Left colon (tissue), 2 donors: ENCODE measurements at places on chromosomes 3 and 15.

DNA sequence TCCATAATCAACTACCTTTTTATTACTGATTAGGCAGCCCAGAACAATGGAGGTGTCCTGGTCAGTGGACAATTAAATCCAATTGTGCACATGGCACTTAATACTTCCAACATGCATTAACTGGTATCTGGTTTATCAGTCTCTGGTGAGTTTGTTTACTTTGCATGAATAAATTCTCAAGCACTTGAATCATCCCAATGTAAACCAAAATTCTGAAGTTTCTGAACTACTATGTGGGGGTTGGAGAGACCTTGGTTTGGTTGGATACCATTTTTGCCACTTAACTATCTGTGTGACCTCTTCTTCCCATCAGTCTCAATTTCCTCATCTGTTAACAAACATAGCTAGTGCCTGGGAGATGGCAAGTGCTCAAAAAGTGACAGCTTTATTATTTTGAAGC is 70.5 kb upstream of the MAP4 start:
- DNase-seq: no peak

- DNase-seq: peak; percentile 22
Observed at GRCh38 chr3:30752970-30753369, 141.5 kb downstream of the GADL1 start.

GRCh38 chr3:64266065-64266931 is 41.0 kb upstream of the PRICKLE2 start:
- DNase-seq: no peak

DNA sequence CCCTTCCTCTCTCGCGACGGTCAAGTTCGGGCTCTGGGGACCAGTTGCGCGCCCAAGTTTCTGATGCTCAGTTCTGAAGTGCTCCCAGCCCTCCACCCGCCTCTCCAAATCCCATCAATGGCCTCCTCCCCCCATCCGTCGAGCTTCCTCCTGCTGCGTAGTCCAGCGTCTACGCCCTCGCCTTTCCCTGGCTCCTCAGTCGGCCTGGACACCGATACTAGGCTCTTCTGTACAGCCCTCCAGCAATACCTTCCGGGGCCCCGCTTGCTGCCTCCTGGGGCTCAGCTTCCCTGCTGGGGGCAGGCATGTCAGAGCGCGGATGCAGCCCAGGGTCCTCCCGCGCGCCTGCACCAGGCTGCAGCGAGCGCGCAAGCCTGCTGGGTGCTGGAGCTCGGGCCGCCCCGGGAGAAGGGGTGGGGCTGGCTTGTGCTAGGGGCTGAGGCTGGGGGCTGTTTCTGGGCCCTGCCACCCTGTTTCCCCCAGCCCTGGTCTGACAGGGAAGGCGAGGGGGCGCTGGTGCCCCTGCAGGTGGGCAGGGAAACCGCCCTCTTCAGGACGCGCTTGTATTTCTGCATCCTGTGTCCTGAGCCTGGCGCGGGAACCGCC is 353.3 kb upstream of the SUCLG2 start:
- DNase-seq: peak; percentile 6

DNA sequence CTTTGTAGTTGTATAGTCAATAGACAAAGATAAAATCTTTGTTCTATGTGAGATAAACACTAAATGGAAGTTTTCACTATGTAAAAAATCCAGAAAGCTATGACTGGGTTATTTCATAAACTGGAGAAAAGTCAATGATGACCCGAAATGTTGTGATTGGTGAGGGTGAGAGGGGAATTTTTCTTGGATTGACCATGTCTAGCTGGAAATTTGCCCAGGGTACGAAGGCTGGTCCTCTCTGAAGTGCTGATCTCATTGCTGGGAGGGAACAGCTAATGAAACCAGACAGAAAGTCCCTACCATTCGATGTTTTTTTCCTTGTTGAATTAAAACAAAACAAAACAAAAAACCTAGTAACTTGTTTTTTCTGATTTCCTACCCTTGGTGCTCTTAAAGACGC is 14.3 kb downstream of the TPRG1 start:
- no peak for DNase-seq

- DNase-seq: no peak
Observed at GRCh38 chr3:128549283-128550112, 56.5 kb upstream of the GATA2 start.

DNA sequence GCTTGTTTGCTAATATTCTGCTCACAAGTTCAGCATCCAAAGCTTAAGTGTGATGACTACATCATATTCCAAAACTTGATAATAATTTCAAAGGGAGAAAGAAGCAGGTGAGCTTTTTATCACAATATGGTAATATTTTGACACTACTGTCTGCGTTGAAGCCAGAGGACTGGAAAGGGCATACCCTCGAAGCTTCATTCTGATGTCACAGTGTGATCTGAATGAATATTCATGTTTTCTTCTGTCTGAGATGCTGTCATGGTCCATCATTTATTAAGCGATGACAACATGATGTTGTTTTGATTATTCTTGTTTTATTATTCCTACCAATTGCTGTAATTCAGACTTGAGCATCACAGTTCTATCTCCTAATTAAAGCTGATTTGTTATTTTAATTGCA is 625.4 kb downstream of the ZPLD1 start:
- DNase-seq: no peak

- no peak for DNase-seq
Observed at GRCh38 chr15:35867356-35867755, 321.4 kb upstream of the DPH6 start.

DNA sequence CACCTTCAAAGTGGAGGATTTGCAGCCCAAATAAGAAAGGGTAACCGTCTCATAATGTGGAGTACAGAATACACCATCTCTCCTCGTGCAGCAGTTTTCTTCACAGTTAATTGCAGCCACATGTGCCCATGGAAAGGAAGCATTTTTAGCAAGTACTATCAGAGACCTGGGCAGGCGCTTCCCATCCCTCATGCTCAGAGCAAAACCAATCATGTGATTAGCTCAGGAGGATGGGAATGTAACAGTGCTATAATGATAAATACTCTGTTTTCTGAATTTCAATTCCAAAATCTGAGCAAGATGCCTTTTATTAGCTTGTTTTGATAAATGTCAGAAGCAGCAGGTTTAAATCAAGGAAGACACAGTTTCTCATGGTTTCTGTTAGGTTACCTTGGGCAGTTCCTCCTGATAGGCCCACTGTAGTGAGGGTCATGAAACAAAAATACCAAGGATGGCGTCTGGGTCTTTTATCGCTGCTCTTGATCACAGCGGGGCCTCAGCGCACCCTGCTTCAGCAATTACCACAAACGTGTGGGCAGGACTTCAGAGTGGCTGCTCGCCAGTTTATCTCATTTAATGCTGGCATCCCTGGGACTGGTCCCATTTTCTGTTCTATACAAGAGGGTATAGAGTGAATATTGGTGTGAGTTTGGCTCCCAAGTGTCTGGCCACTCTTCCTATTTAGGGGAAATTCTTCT is 92.6 kb upstream of the VGLL4 start:
- no peak for DNase-seq

DNA sequence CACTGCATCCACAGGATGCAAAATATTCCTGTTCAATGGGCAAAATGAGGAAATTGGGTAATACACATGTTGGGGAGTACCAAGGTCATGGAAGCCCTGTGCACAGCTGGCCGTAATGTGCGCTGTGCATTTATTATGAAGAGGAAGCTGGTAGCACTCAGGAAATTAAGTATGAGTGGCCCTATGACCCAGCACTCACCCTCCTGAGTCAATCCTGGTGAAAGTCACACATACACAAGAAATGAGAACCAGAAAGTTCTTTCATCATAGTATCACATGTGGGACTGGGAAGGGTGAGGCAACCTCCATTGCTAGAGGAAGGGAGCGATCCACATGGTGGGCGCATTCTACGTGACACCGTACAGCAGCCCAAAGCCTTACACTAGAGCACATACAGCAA is 11.4 kb upstream of the PRR20G start:
- DNase-seq: no peak

- no peak for DNase-seq
Observed at GRCh38 chr3:72240531-72240930, 455.6 kb upstream of the PROK2 start.

DNA sequence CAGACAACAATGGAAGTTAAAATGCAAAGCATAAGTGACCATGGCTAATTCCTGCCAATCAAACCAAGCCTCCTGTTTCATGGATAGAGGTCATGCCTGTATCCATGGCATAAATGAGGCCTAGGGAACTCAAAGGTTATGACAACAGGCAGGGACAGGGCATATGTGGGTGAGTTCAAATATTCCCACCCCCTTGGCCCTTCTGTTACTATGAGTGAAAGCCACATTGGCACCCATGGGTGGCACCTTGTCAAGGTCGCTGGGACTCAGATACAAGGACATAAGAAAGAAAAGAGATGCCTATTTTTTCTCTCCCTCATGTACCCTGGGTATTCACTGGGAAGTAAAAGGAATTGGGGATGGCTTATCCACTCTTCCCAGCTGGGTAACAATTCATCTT is 25.3 kb upstream of the TMEM45A start:
- no peak for DNase-seq

GRCh38 chr3:179942553-179943075 is 94.1 kb downstream of the PEX5L start:
- DNase-seq: no peak

DNA sequence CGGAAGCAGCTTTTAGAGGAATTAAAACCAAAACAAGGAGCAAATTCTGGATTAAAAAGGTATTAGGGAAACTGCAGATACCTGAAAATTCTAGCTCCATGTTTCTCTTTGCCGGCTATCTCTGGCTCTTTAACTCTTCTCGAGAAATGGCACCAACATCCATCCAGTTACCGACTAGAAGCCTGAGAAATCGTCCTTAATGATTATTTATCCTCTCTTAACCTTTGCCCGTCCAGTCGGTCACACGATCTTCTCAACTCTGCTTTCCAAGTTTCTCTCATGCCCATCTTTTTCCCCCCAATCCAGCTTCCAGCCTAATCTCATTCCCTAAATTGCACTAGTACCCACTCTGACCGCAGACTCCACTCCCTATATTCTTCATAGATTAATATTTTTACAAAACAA is 596 bp upstream of the SGO1 start:
- peak; percentile 11 for DNase-seq

DNA sequence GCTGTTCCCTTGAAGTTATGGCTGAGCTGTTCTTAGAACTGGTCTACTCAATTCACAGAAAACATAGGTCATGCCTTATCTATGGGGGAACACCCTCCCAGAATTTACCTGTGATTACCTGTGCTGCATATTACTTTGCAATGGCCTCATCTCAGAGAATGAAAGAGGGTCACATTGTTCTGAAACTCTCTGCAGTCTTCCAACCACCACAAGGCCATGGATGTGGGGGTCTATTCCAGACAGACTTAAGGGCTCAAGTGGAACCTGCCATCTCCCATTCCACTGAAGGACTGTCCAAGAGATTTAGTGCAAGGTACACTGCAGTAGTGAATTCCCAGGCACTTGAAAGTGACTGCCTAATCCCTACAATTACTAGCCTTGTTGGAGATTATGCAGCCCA is 40.1 kb upstream of the RASA2 start:
- no peak for DNase-seq

DNA sequence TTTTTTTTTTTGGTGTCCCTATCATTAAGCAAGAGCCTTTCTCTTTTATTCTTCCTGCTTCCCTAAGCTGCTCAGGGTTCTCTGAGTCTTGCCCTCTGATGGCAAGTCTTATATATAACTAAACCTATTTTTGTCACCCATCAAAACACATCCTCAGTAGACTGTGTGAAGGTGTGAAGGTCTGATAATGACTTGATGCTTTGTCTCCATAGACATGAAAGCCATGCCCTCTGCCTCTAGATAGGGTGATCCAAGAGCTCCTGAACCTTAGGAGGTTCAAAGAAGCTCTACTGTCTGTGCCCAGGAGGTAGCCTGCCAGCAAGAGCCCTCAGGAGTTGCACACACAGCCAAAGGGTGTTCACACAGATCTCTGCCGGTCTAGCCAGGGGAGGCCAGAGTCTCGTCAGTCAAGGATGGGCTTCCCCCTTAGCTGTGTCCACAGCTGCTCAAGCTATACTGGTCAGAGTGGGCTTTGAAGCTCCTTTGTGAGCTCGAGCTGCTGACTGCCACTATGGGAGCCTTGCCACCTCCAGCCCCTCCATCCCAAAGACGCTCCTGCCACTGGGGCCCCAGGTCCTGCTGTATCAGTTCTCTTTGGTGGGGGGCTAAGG is 13.1 kb upstream of the SNX22 start:
- DNase-seq: no peak

DNA sequence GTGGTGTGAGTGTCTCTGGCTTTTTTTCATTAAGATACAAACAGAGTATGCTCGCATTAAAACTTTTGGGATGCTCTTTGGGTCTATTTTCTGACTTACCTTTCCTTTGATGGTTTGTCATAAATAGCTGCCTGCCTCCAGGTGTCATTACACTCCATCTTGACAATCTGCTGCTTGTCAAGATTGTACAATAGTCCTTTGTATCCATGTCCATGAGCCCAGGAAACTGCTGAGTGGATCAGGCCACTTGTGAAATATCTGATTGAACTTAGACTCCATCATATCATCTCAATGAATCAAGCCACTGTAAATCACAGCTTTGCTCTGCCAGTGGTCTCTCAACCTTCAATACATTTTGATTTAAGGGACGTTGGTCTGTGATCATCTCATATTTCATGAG is 135.2 kb downstream of the ECT2 start:
- no peak for DNase-seq

GRCh38 chr3:158314426-158315357 is 204.8 kb downstream of the RSRC1 start:
- DNase-seq: no peak

GRCh38 chr3:124780356-124780755 is 50.1 kb downstream of the UMPS start:
- DNase-seq: peak; percentile 44

DNA sequence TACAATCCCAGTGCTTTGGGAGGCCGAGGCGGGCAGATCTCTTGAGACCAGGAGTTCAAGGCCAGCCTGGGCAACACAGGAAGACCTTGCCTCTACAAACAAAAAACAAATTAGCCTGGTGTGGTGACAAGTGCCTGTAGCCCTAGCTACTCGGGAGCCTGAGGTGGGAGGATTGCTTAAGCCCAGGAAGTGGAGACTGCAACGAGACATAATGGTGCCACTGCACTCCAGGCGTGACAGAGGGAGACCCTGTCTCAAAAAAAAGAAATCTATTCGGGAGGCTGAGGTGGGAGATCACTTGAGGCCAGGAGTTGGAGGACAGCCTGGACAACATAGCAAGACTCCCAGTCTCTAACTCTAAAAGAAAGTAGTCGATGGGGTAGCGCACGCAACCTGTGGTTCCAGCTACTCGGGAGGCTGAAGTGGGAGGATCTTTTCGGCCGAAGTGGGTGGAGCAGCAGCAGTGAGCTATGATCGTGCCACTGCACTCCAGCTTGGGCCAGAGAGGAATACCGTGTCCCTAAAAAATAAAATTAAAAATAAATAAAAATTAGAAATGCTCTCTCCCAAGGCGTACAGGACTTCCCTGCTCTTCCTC is 775 bp downstream of the C3orf33 start:
- DNase-seq: peak; percentile 51

DNA sequence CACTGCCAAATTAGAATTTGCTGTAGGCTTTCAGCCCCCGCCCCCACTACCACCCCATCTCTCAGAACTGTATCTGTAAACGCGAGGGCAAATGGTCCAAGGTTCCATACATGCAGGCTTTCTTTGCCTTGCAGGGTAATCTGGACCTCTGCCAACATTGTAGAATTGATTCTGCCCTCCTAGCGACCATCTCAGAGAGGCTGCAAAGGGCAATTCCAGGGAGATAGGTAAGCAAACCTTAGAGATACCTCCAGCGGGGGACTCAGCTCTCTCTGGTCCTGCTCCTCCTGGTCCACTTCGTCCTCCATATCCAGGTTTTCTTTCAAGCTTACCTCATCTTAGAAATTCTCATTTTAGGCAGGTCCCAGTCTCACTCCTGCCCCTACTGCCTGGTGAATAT is 64.4 kb downstream of the SLMAP start:
- no peak for DNase-seq

GRCh38 chr3:150370999-150371398 is 37.1 kb upstream of the TSC22D2 start:
- no peak for DNase-seq
